ENCODE measurements at places on chromosomes 1 and 21.

DNA sequence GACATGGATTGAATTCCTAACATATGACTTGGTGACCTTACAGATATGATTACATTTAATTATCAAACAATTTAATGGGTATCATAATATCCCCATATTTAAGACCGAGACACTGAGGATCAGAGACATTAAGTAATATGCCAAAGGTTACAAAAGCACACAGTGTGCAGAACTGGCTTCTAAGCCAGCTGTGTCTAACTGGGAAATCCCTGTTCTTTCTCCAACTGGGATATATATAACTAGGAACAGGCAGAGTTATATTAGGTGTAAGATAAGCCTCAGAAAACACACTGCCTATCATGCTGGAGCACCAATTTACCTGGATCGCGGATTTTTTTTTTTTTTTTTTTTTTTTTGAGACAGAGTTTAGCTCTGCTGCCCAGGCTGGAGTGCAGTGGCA is 88.3 kb upstream of the ADGRL2 start:
- no peak for DNase-seq

DNA sequence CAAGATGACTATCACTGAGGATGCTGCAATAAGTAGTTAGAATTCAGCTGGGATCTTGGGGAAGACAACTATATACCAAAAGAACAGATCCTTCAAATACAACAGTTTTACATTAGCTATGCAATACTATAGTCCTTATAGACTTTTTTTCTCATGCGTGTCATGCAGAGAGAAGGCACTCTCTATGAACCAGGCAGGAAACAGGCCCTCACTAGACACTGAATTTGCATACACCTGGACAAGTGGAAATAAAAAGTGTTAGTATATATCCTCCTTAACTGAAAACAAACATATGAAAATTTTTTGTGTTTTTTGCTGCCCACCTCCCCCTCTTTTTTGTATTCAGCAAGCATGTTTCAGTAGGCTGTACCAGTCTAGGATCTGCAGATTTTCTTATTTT is 29.9 kb downstream of the TMCO1 start:
- no peak for DNase-seq

DNA sequence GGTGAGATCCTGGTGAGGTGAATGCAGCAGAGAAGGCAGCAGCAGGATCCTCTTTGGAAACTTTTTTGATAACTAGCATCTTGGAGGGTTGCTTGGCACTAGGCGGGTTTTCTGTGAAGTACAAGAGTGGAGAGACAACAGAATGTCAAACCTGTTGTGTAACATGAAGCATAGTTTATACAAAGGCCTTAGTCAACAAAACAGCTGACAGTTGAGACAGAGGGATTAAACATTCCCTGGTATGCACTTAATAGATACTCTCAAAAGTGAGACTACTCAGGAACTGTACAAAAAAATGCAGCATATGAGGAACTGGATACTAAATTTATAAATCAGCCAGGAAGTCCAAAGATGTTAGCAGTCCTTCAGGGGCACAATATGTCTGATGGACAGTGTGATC is 16.4 kb upstream of the CCDC17 start:
- no peak for DNase-seq

DNA sequence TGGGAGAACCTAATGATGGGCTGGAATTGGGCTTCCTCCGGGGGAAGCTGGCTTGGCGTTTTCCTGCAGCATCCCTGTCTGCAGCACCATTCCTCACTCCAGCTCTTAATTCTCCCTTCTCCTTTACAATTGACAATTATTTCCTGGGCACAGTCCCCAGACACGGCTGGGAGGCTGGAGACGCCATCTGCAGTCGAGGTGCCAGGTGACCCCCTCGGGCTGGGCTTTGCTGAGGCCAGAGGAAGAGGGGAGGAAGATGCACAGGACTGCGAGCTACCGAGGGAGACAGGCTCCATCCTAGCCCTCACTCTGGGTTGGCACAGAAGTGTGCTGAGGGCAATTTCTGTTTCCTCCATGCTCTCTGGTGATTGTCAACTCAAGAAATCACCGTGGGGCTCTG is 453.8 kb downstream of the PTPRU start:
- no peak for DNase-seq

DNA sequence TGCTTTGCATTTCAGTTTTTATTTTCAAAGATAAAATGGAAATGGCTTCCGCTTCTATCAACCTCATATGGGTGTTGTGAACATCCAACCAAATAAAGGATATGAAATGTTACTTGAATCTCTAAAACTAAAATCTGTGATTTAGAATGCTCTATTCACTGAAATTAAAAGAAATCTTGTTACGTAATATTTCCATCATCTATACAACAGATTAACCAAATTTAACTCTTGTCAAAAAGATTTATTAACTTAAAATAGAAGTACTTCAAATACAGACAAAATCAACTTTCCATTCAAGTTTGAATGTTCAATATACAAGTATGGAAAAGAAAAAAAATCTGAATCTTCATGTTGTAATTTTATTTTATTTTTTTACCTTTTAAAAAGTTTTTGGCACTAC is 18.7 kb downstream of the PRPF38A start:
- DNase-seq: no peak

- DNase-seq: no peak
Measured at GRCh38 chr1:183912265-183912886, 107.5 kb downstream of the RGL1 start.

DNA sequence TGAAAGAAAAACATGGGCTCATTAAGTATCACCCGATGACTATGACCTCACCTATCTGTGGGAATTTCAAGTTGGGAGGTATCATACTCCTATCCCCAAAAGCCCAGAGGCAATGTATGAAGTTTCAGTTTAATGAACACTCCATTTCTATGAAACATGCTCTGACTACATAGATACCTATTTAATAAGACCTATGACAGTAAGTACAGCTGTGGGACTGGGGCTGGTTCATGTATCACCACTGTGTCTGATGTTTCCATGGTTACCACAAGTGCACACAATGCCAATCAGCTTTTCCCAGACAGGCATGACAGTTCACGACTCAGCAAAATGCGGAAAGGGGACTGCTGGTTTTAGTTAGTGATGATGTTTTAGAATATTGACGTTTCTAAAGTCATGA is 167.7 kb downstream of the SIPA1L2 start:
- DNase-seq: no peak

GRCh38 chr21:44817914-44818639 is at the start of gene SUMO3:
TSS of gene SUMO3 (minus strand) at chr21:44818062. CDS start at chr21:44817968, 94 bp downstream.
- peak; percentile 53 for DNase-seq

- no peak for DNase-seq
Measured at GRCh38 chr1:154760469-154760933, 109.6 kb downstream of the KCNN3 start.

GRCh38 chr1:234231061-234231892 is 142.0 kb upstream of the COA6 start:
- DNase-seq: no peak

DNA sequence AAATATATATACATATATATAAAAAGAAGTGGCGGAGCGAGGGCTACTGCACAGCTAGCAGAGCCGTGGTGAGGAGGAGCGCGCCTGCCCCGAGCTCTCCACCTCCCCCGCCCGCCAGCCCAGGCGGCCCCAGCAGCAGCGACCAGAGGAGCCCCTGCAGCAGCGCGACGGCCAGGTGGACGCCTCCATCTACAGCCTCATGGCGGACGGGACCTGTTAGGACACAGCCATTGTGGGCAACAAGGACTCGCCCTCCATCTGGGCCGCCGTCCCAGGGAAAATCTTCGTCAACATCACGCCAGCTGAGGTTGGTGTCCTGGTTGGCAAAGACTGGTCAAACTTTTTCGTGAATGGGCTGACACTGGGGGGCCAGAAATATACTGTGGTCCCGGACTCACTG is 41.9 kb upstream of the REG4 start:
- DNase-seq: no peak

DNA sequence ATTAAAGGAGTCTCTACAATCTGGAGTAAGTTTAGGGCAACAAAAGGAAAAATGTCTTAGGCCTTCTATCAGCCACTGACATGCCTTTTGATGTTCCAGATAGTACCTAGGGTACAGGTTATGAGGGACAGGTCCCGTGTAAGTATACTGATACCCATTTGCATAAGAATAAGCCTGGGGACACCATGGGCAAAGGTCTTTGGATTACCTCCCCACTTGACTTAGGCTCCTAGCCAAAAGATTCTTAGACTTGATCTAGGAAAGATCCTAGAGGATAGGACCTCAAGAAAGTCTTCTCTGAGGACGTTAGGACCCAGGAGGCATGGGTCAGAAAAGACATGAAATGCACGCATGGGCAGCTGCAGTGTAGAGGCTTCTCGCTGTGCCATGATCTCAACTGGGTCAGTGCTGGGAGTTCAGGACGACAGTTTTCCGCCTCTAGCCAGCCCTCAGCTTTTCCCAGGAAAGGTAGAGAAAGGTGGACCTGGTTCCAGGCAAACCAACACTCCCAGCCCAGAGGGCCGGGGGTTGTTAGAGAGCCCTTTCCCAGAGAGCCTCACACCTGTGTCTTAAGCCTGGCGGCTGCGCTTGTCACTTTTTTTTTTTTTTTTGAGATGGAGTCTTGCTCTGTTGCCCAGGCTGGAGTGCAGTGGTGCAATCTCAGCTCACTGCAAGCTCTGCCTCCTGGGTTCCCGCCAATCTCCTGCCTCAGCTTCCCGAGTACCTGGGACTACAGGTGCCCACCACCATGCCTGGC is 26.6 kb downstream of the MSTO1 start:
- no peak for DNase-seq

DNA sequence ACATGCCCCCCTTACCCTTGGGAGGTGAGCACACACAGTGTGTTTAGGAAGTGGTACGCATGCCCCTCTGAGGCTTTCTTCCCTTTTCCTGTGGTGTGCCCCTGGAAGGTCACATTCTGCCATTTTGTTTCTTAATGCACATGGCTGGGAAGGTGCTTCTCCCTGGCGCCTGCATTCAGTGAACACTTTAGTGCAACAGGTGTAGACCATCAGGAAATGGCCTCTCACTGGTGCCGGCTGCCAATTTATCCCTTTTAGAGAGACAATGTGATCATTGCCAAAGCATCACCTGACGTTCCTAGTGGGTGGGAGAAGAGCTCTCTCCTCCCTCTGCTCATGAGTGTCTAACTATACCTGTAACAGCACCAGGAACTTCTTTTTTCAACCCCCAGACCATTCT is 51.8 kb upstream of the PDE9A start:
- no peak for DNase-seq

DNA sequence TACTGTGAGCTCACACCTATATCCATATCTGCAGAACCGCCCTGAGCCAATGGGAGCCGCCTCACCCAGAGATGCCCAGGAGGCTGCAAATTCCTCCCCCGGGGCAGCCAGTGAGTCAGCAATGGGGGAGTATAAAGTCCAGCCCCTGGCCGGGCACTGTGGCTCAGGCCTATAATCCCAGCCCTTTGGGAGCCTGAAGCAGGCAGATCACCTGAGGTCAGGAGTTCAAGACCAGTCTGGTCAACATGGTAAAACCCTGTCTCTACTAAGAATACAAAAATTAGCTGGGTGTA is 5.0 kb upstream of the CLCNKB start:
- no peak for DNase-seq

- no peak for DNase-seq
Measured at GRCh38 chr1:180581635-180582039, 22.9 kb downstream of the OVAAL start.

- DNase-seq: no peak
Measured at GRCh38 chr1:195768936-195769335, 839.3 kb downstream of the KCNT2 start.
